Osteocyte (in vitro differentiated cells): ENCODE measurements at places on chromosomes 13 and 19. TPM values are rescaled to one million over a fixed set of nuclear protein-coding genes. Genes with fewer than 3 reads are reported as not detected.

DNA sequence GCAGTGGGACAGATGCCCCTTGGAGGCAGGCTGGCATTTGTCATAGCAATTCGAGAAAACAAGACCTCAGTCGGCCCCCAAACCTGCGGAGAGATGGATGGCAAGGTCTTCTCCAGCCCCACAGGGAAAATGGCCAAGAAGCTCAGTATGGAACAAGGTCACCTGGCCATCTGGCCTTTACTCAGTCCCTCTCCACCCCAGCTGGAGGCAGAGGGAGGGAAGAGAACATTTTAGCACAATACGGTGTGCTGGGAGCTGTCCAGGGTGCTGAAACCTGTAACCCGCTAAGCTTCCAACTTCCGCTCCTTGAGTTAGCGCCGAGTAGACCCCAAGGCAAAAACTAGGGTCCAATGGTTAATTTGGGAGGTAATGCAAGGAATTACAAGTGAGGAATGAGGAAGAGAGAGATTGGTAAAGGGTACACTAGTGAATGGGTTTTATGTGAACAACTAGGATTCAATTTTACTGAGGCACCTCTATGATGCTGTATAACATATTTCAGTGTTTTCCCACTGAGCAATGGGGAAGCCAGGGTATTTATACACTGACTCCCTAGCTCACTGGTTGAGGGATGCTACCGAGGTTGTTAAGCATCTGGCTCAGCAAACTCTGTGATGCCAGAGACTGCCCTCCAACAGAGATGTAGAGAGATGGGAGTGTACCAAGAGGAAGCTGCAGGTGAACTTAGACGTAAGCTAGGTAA is 64.3 kb downstream of the CACNA1A start:
- no peak overlapping the region for H3K4me3 ChIP-seq
- H3K27me3 ChIP-seq = no peaks in the 10 kb centered on the region
- H3K4me1 ChIP-seq = no peaks in the 10 kb centered on the region
- H3K36me3 ChIP-seq = no peaks in the 10 kb centered on the region

DNA sequence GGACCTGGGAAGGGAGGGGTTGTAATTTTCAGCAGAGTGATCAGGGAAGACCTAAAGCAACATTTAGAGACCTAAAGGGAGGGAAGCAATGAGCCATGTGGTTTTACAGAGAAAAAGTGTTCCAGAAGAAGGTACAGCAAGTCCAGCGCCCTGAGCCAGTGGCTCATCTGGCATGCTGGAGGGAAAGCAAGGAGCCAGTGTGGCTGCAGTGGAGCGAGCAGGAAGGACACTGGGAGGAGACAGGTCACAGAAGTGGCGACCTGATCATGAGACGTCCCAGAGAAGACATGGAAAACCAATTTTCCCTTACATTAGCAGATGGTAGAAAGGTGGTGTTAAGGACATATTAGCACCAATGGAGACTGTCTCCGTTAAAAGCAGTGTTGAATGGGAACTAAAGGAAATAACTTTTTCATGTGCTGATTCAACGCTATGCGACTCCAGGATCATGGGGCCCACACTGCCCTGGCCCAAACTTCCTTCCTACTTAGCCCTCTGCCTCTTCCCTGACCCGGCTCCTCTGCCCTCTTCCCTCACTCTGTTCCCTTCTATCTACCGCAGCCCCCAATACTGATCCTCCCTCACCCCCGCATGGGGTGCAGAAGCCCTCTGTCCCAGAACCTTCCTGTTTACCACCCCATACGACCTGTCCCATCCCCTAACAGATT is 5.4 kb downstream of the C19orf47 start:
- H3K4me3 ChIP-seq = no peak overlapping the region
- peak overlapping the region; percentile 93 for H3K27ac ChIP-seq
- H3K4me1 ChIP-seq = peaks cover 27% of the 10 kb centered on the region
- H3K36me3 ChIP-seq = peaks cover 6% of the 10 kb centered on the region

The POSTN gene
- total RNA-seq = 287 and 349 TPM in 2 replicates

The SBK2 gene
- not detected in 2 replicates for total RNA-seq

The THSD8 gene
- 8.2 and 8.4 TPM in 2 replicates for total RNA-seq

DNA sequence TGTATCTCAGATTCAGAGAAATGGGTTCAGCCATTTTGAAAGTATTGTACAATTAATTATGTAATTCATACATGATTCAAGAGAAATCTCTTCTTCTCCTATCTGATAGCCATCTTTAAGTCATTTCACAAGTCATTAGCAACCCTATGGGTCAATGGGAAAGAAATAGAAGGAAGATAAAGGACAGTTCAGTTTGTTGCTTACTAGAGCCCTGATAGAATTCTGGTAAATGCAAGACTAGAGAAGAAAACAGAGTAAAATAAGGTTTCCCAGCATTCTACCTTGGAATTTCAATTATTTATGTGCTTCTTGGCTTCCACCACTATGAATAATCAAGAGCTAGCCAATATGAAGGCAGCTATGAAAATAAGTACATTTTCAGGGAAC is 117.7 kb downstream of the LHFPL6 start:
- no peaks in the 10 kb centered on the region for H3K27me3 ChIP-seq
- no peak overlapping the region for H3K27ac ChIP-seq
- no peak for DNase-seq
- H3K4me1 ChIP-seq = peaks cover 57% of the 10 kb centered on the region
- H3K4me3 ChIP-seq = no peak overlapping the region

The ZNF729 gene
- not detected in 2 replicates for total RNA-seq

DNA sequence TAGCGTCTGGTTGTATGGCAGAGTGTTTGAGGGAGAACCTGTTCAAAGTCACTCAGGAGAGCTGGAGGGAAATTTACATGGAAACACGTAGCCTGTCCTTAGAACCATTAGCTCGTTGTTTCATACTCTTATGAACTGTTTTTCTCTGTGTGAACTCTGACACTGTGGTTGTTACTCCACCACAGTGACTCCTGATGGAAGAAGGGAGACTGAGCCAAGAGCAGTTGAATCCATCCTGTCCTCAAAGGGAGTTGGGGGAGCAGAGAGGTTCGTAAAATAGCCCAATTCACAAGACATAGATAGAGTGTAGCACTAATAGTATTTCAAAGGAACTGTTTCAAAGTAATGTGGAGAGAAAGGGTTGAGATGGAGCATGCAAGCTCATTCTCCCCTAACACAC is 964.8 kb downstream of the PCDH9 start:
- H3K27ac ChIP-seq = no peak overlapping the region
- no peaks in the 10 kb centered on the region for H3K27me3 ChIP-seq
- H3K4me3 ChIP-seq = no peak overlapping the region
- no peaks in the 10 kb centered on the region for H3K36me3 ChIP-seq
- peaks cover 7% of the 10 kb centered on the region for H3K4me1 ChIP-seq

The LYL1 gene
- not detected in 2 replicates for total RNA-seq

The FUT1 gene
- total RNA-seq = 0.11 TPM in 1 of 2 replicates, not detected in the other

DNA sequence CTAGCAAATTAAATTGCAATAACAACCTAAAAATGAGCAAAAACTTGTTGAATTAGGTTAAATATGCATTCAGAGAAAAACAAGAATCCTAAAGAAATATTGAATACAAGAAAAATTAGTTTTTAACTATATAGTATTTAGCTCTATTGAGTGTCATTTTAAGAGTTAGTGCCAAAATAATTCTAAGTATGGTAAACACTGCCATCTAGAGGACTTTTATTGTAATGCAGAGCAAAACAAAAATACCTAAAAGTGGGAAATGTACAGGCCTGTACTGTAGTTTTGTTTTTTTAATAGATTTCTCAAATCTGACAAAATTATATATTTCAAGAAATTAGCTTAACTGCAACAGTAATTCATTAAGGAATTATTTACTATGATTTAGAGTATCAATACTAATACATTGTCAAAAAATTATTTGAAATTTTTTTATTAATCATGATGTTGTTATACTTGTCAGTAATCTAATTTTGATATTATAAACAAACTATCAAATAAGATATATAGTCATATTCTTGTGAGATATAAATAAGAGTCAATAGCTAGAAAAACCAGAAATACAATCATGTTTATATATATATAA is 8.2 kb upstream of the PCDH9 start:
- H3K4me1 ChIP-seq = peaks cover 2% of the 10 kb centered on the region
- no peaks in the 10 kb centered on the region for H3K36me3 ChIP-seq
- no peak overlapping the region for H3K27ac ChIP-seq
- H3K27me3 ChIP-seq = no peaks in the 10 kb centered on the region
- no peak overlapping the region for H3K4me3 ChIP-seq
- no peak for DNase-seq

DNA sequence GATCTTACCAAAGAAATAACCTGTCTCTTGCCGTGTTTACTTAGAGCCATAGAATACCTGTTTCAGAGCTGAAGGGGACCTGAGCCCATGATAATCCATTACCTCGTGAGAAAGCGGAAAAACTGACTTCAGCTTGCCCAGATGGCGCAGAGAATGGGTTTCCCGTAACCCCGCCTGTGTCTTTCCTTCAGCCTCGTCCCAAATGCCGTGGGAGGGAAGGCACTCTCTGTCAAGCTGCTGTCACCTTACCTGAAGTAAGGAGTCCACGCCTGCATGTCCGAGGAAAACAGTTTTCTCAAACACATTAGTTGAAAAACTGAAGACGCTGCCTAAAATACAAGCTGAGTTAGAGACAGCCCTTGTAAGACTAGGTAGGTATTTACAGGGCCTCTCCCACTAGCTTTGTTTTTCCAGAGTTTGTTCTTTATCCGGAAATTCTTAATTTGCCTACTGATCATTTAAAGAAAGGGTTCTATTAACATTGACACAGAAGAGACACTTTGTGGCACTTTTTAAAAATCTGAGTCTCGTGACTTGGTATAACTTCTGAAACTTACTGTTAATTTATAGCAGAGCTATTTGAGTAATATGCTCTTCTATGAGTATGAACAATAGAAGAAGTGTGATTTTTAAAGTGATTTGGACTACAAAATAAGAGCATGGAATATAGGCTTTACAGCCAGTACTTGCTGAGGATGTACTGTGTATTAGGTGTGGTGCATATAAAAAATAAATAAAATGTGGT is 1.3 kb upstream of the INTS6 start:
- H3K27ac ChIP-seq = peak overlapping the region; percentile 98
- DNase-seq = no peak
- H3K4me3 ChIP-seq = peak overlapping the region; percentile 90
- H3K36me3 ChIP-seq = peaks cover 19% of the 10 kb centered on the region
- peaks cover 32% of the 10 kb centered on the region for H3K4me1 ChIP-seq

- no peak for DNase-seq
- no peaks in the 10 kb centered on the region for H3K27me3 ChIP-seq
- no peaks in the 10 kb centered on the region for H3K36me3 ChIP-seq
- H3K4me3 ChIP-seq = no peak overlapping the region
- H3K27ac ChIP-seq = no peak overlapping the region
These were observed 22.0 kb upstream of the ASPDH start for GRCh38 chr19:50535672-50536187.

DNA sequence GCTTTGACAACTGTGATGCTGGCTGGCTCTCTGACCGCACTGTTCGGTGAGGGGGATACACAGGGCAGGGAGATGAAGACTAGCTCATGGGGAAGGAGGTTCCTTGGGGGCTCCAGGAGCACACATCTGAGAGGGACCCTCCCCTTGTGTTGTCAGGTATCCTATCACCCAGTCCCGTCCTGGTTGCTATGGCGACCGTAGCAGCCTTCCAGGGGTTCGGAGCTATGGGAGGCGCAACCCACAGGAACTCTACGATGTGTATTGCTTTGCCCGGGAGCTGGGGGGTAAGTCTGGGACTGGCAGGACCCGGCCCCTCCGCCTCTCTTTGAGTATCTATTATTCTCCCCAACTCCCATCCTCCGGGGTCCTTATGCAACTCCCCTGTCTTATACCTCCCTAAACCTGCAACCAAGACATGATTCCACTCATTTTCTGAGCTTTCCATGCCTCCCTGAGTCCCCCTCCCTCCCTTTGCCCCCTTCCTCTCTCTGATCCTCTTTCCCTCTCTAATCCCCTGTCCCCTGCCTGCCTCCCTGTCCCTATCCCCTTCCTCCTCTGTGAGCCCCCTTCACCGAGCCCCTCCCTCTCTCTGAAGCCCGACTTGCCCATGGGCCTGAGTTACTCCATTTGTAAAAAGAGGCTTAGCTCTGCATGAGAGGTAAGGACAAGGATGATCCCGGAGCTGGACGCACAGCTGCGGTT is 12.5 kb downstream of the NCAN start:
- H3K36me3 ChIP-seq = no peaks in the 10 kb centered on the region
- no peak overlapping the region for H3K27ac ChIP-seq
- H3K27me3 ChIP-seq = peaks cover 29% of the 10 kb centered on the region
- H3K4me1 ChIP-seq = no peaks in the 10 kb centered on the region
- H3K4me3 ChIP-seq = no peak overlapping the region

GRCh38 chr13:52644108-52644507 is 1.9 kb downstream of the HNRNPA1L2 start:
- DNase-seq = no peak
- H3K4me3 ChIP-seq = no peak overlapping the region
- no peaks in the 10 kb centered on the region for H3K4me1 ChIP-seq

- H3K4me1 ChIP-seq = no peaks in the 10 kb centered on the region
- H3K27ac ChIP-seq = no peak overlapping the region
- H3K27me3 ChIP-seq = no peaks in the 10 kb centered on the region
- no peaks in the 10 kb centered on the region for H3K36me3 ChIP-seq
- no peak for DNase-seq
These were observed 169.4 kb downstream of the OLFM4 start for GRCh38 chr13:53198017-53198416.

DNA sequence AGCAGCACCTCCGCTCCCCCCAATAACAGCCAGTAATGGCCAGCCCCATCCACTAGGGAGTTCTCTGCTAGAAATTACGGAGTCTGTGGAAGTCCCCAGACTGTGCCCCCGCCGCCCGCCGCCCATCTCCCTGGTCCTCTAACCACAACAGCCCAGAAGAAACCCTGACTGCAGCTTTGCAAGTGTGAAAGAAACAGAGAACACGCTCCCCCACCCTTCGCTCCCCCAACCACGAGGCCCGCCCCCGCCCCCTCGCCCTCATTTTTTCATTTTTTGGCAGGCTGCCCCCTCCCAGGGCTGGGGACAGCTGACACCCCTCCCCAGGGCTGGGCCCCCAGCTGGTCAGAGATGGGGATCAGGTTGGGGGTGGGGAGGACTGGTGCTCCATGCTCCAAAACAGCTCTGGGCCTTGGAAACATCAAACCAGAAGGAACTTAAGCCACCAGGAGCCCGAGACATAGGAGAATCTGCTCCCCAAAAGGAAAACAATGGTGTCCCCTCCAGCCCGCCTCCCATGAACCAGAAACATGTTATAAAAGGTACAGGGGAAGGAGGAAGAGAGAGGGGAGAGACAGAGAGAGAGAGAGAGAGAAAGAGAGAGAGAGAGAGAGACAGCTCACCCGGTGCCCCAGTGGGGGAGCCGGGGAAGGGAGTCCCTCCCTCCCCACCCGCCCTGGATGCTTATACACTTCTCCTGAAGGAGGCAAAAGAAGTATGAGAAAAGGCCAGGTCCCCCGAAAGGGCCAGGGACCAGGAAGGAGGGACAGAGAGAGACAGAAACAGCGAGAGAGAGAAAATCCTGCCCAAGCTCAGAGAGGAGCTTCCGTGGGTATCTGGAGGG is 29.8 kb upstream of the ASF1B start:
- DNase-seq = no peak
- no peaks in the 10 kb centered on the region for H3K27me3 ChIP-seq
- H3K36me3 ChIP-seq = peaks cover 16% of the 10 kb centered on the region
- peaks cover 14% of the 10 kb centered on the region for H3K4me1 ChIP-seq
- no peak overlapping the region for H3K4me3 ChIP-seq
- H3K27ac ChIP-seq = peak overlapping the region; percentile 18

GRCh38 chr19:3778899-3779723 is 7.1 kb downstream of the MATK start:
- no peak overlapping the region for H3K27ac ChIP-seq
- H3K27me3 ChIP-seq = peaks cover 2% of the 10 kb centered on the region
- H3K4me3 ChIP-seq = no peak overlapping the region
- no peaks in the 10 kb centered on the region for H3K4me1 ChIP-seq

- no peaks in the 10 kb centered on the region for H3K36me3 ChIP-seq
- H3K4me1 ChIP-seq = peaks cover 3% of the 10 kb centered on the region
- H3K4me3 ChIP-seq = no peak overlapping the region
- H3K27ac ChIP-seq = no peak overlapping the region
These were observed 159.9 kb downstream of the MZT1 start for GRCh38 chr13:72567566-72567965.

The ACTMAP gene
- 14.6 and 17.0 TPM in 2 replicates for total RNA-seq

The F7 gene
- not detected in 2 replicates for total RNA-seq
